Naive thymus-derived CD8-positive, alpha-beta T cell (primary cell): ENCODE measurements at places on chromosomes 7 and 10.

GRCh38 chr10:108545921-108546320 lies 1377.4 kb downstream of the XPNPEP1 start:
- DNase-seq, result no peak

DNA sequence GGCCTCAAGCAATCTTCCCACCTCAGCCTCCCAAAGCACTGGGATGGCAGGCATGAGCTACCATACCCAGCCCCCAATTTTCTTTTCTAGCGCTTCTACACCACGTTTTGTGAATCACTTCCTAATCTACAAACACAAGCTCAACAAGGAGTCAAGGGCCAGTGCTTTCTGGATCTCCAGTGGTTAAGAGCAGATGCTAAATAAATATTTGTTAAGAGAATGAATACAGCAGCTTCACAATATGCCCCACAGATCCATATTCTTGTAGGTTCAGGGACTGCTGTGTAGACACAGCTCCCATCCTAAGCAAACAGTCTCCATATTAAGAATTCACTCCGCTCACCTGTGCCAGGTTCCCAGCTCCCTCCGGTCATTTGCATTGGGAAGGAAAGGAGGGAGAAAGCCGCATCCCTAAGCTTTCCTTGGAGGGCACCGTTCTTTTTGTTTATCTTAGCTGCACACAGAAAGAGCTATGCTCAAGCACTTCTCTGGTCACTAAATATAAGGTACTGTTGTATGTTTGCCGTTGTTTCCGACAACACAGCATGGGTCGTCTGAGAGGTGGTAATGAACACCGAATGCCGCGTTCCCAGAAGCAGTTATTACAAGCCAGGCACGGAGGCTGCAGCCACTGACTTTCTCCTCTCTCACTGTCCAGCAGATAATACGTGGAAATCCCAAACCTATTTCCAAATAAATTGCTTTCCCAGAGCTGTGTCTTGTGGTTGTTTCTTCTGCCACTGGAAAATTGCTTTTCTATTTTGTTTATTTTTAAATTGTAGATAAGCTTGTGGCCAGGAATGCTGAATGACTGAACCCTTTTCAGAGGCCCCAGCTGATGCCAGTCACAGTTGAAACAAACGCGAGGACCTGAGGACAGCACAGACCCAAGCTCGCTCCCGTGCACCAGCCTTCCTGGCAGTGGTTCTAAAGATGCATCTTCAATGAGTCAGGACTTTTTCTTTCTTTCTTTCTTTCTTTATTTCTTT lies 217.1 kb downstream of the PRPF18 start:
- DNase-seq, result no peak

DNA sequence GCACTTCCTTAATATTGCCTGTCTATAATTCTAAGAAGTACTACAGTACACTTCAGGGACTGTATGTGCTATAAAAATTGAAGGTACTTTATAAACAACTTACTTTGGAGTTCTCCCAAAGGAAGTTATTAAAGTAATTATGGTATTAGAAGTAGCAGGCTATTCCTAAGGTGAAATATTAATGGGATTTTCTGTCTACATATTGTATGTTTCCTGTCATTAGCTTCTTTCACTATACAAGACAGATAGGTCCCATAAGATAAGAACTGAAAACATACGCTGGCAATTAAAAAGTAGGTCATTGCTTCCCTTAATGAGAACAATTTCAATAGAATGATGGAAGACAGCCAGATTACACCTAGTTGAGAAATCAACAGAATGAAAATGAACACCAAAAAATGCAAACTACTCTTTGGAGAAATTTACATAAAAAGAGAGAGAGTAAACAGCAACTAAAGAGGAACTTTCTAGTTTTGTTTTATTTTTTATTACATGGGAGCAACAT lies 147.0 kb downstream of the HBP1 start:
- DNase-seq, result no peak

DNA sequence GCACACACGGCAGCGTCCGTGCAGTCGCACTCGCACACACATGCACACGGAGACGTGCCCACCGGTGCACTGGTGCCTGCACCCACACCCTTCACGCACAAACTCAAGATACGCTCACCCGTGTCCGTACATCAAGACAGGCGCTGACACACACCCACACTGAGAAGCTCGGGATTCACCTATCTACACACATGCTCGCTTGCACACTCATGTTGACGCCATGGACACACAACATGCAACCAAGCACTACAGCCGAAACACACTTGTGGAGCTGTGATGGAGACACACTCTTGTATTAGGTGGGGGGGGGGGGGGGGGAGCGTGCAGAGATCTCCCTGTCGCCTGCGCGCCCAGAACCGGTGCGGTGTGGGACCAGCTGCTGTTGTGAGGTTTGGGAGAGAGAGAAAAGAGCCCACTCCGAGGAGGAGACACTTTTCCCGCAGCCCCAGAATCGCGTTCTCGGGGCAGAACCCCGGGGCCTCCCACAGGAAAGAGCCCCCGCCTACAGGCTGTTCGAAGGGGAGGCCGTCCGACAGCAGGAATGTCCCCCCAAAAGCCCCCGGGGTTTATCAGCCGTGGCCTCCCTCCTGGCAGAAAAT lies 605 bp upstream of the NFKB2 start:
- DNase-seq, result no peak

- no peak for DNase-seq
These were observed 51.7 kb upstream of the IFRD1 start for GRCh38 chr7:112398534-112398933.

- no peak for DNase-seq
These were observed 57.9 kb downstream of the RAB11FIP2 start for GRCh38 chr10:117988814-117989213.

DNA sequence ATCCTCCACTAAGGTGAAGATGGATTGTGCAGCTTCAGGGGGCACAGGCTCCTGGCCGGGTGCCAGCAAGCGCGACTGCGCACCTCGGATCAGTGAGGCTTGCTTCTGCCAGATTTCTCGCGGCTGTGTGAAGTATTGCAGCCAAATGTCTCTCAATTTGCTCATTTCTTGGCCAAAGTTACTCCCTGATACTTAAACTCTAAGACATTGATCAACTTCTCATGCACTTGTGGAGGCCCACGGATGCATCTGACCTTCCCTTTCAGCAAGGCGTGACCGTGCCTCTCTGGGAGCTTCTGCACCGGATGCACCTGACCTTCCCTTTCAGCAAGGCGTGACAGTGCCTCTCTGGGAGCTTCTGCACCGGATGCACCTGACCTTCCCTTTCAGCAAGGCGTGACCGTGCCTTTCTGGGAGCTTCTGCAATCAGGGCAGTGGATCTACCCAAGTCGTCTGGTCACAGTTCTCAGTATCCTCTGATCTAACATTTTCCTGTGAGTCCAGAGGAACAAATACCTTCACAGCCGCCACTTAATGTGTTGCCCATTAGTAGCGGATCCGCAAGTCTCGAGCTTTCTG lies 248.3 kb downstream of the ADARB2 start:
- no peak for DNase-seq

DNA sequence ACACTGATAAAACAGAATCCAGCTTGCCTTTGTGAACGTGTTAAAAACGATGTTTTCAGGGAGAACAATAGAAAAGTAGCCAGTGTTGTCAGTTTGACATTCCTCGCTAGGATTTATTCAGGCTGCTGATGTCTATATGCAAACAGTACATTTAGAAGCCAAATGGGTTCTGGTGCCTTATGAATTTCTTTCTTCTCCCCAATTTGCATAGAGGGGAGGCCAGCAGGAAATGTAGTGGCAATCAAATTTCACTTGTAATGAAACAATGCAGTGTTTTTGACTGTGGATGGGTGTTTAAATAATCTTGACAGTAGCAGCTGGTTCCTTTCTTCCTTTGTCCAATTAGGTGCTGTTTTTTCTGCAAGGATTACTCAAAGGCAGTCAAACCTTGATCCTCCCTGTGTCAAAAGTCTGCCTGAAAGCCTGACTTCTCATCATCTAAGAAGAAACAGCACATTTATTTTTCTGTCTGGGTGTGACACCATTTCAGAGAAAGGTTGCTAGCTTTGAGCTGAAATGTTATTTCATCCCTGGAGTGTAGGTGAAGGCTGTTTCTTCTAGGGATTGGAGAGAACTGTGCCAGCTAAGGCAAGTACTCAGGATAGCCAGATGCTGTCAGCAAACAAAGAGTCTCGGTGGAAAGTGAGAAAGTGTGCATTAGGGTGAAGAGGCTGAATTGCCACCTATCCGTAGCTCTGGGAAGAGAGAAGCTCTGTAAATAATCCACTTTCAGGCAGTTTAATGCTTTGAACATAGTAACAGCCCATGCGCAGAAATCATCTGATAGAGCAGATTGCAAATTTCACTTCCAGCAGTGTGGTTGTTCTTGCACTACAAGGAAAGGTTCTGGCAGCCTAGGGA lies 36.6 kb upstream of the ZNRF2 start:
- DNase-seq, result no peak

DNA sequence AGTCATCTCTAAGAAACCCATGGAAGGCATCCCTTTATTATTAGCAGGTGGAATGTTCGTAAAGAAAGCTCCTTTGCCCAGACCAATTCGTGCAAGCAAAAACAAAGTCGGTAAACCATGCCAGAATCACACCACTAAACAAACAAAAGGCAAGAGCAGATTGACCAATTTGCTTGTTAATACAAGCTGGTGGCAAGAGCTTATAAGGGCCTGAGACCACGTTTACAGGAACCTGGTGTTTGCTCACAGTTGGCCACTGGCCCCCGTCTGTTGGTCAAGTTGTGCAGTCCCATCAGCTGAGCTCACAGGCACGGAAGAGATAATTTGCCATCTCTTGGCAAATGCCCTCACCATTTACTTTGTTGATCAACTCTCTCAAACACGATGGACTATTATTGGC lies 342.2 kb upstream of the MKI67 start:
- no peak for DNase-seq
